Non-pigmented ciliary epithelial cell (primary cell): ENCODE measurements at places on chromosomes 16 and 17.

- no peak for DNase-seq
These were observed 18.6 kb upstream of the COL1A1 start for GRCh38 chr17:50219939-50220465.

- DNase-seq, result no peak
These were observed 7.3 kb downstream of the C16orf86 start for GRCh38 chr16:67673712-67674580.

- no peak for DNase-seq
These were observed 279.9 kb downstream of the IRX3 start for GRCh38 chr16:54006693-54007092.

- peak; percentile 73 for DNase-seq
These were observed 11.4 kb downstream of the SLFN5 start for GRCh38 chr17:35254107-35254773.

DNA sequence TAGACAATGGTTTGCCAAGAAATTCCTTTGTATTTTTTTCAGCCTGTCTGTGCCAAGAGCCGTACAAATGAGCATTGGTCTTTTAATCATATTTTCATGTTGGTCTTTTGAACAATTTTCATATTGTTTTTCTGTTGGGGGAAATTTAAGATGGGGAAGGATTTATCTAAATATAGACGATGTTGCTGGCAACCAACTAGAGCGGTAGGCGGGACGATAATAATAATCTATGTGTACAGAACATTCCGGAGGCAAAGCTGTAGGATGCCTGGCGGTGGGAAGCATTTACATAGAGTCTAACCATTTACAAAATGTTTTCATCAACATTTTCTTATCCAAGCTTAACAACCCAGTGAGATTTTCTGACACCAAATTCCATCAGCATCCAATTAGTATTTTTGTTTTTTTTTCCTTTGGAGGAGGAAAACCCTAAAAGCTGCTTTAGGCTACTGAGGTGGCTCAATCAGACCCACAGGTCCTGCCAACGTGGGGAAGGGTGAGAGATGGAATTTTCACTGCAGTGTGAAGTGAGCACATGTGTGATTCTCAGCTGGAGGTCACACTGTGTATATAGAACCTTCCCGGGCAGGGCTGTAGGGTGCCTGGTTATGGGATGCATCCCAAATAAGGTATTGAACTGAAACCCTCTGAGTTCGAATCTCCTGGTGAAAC, 11.7 kb upstream of the SEC14L1 start:
- no peak for DNase-seq
